ENCODE measurements at places on chromosomes 11 and 22.

- DNase-seq: no peak
Measured at GRCh38 chr22:18109410-18110193, 1.0 kb upstream of the TUBA8 start.

GRCh38 chr11:67283481-67283963, 5.6 kb upstream of the ANKRD13D start:
- DNase-seq: peak; percentile 75

GRCh38 chr11:2219318-2220017, 47.9 kb upstream of the TH start:
- no peak for DNase-seq

GRCh38 chr22:30044881-30045493, 35.3 kb upstream of the HORMAD2 start:
- no peak for DNase-seq

DNA sequence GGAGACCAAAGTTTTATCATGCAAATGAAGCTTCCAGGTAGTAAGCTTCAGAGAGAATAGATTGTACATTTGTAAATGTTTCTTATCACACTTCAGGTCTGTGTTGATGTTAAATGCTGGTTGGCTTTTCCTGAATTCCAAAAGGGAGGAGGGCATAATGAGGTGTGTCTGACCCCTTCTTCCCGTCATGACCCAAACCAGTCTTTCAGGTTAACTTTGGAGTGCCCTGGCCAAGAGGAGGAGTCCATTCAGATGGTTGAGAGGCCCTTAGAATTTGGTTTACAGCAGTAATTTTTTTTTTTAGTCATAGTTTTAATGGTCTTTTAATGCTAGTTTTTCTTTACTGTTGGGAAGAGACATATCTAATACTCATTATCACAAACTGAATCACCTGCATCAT, 2.5 kb downstream of the OR6X1 start:
- no peak for DNase-seq
